Amniotic epithelial cell (primary cell): ENCODE measurements at places on chromosomes 3 and 15.
A peak's percentile ranks its signal among the peaks of the same experiment; 100 is the strongest.

DNA sequence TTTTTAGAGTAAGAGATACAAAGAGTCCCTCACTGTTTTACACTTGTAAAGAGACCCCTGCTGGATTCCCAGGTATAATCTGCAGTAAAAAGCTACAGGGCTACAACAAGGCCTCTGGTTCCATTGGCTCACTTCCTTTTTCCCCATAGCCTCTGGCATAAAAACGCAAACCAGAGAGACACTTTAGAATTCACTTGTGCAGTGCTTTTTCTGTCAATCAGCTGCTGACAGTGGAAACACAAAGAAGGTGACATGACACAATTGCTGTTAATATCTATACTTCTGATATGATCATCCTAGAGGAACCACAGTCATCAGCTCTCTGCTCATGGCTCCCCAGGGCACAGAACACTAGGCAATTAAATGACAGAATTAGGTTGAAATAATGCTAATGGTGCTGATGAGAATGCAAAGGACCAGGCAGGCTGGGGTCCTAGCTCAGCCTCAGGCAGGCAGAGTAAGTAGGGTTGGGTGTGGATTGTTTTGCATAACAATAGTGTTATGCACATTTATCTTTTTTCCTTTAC lies 667.9 kb upstream of the CFAP20DC start:
- DNase-seq = no peak

DNA sequence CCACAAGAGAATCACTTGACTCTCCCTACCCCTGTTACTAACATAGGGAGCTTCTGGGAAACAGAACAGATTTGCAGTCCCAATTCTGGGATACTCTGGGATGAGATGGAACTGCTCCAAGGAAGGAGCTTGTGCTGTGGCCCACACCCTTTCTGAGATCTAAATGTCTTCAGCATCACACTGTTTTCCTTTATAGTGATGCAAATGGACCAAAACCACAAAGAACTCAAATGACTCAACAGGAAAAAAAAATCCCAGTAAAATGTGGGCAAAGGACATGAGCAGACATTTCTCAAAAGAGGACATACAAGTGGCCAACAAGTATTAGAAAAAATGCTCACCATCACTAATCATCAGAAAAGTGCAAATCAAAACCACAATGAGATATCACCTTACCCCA lies 155.6 kb downstream of the NECTIN3 start:
- peak; percentile 48 for DNase-seq

- no peak for DNase-seq
Measured at GRCh38 chr3:62493109-62493801, 119.9 kb upstream of the FEZF2 start.

- DNase-seq = no peak
Measured at GRCh38 chr3:74617776-74618175, 3.3 kb upstream of the CNTN3 start.

- no peak for DNase-seq
Measured at GRCh38 chr15:57591822-57592367, at the start of gene MYZAP. MYZAP (plus strand) TSS chr15:57591904; CDS start chr15:57592035, 131 bp downstream.

GRCh38 chr15:39597336-39597735 lies 16.5 kb downstream of the THBS1 start:
- no peak for DNase-seq

GRCh38 chr3:4899710-4900109 lies 79.5 kb upstream of the BHLHE40 start:
- DNase-seq = no peak

DNA sequence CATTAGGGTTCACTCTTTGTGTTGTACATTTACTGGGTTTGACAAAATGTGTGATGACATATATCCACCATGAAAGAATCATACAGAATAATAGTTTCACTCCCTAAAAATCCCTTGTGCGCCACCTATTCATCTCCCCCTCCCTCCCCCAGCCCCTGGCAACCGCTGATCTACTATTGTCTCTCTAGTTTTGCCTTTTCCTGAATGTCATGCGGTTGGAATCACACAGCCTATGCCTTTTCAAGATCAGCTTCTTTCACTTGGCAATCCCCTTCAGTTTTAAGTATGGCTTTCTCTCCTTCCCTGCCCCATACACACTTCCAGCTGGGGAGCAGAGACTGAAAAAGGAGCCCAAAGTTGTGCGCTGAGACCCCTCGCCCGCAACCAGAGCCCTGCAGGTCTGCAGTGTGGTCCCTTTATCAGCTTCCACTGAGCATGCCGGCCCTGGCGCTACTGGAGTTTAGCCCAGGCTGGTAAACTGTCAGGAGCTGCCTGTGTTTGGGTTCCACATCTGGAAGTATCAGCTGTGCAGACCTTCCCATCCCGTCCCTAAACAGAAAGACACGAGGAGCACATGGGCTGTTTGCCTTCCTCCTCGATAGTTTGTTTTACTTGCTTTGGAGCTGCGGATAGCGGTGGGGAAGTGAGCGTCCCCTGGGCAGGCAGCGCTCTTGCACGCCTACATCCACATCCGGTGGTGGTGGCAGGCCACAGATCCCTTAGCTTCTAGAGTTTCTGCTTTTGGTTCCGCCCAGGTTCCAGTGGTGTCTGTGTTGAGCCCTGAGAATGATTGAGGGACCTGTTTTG lies 12.3 kb downstream of the BOC start:
- no peak for DNase-seq

GRCh38 chr15:34616613-34617012 lies 33.2 kb upstream of the GOLGA8B start:
- DNase-seq = peak; percentile 56

DNA sequence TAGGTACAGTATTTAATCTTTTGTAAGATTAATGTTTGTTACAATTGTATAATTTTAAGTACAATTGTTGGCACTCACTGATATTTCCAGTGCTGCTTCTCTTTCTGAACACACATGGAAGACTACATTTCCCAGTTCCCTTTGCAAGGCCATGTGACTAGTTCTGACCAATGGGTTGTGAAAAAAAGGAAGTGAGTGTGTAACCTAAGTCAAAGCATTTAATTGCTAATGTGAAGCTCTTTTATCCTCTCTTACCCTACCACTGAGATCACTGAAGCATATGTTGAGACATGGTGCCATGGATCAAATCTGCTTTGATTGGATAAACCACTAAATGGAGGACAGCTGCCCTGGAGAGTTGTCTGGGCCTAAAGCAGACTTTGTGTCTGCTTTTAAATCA lies 83.9 kb upstream of the PLXND1 start:
- DNase-seq = peak; percentile 72

DNA sequence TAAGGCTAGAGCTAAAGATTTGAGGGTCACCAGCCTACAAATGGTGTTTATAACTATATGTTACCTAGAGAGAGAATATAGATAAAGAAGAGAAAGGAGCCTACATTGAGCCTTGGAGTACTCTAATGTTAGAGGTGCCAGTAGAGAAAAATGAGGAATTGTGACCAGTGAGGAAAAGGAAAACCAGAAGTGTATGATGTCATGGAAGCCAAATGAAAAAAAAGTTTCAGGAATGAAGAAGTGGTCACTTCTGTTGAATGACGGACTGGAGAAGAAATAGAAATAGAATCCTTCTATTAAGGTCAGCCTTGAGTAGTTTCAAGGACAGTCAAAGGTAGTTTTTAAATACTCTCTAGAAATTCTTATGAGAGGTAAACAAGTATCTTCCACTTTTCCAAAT lies 51.2 kb upstream of the MLF1 start:
- DNase-seq = no peak

- DNase-seq = no peak
Measured at GRCh38 chr15:63243101-63243500, 34.3 kb upstream of the APH1B start.
